NCI-H2029 (cell line): ENCODE measurements at places on chromosomes 11 and 22.

DNA sequence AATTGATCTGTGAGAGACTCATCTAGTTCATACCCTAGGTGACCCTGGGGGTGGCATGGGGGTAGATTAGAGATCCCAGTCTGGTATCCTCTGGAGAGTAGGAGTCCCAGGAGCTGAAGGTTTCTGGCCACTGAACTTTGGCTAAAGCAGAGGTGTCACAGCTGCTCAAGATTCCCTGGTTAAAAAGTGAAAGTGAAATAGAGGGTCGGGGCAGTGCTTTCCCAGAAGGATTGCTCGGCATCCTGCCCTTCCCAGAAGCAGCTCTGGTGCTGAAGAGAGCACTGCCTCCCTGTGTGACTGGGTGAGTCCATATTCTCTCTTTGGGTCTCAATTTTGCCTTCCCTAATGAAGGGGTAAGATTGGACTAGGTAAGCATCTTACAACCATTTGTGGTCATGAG lies 653 bp downstream of the IL18BP start:
- DNase-seq, result peak; percentile 46

GRCh38 chr11:12459865-12460444 lies 82.6 kb downstream of the PARVA start:
- DNase-seq, result no peak

DNA sequence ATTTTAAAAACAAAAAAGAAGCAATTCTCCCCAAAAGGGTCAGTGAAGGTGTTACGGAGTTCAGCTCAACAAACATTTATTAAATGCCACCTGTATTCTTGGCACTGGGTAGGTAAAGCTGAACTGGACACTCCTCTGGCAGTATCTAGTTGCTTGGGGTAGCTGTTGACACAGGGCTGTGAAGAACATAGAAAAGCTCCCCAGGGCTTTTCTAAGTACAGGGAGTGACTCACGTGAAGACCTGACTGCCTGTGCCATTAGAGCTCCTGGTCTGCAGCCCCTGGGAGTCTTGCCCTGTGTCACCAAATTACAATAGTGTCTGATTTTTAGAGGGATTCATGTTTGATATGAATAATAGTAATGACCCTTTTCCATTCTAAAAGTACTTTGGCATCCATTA lies 43.6 kb downstream of the COA4 start:
- no peak for DNase-seq

DNA sequence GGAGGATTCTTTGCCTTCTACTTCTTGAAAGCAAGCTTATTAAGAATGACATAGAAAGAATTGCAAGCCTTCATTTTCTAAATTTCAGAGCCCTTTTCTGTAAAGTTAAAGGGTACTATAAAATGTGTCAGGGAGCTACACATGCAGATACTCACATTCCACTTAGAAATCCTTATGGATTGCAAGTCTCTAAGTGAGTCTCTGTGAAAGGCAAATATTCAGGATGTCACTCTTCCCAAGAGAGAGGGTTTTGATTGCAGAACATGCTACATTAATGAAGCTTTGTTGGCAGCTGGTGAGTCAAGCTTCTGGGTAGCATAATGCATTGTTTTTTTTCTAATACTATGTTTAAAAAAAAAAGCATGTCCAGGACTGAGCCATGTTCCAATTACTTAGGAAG lies 369.2 kb downstream of the DCDC1 start:
- DNase-seq, result no peak

GRCh38 chr22:20246368-20247009 lies 21.6 kb downstream of the RTN4R start:
- no peak for DNase-seq

DNA sequence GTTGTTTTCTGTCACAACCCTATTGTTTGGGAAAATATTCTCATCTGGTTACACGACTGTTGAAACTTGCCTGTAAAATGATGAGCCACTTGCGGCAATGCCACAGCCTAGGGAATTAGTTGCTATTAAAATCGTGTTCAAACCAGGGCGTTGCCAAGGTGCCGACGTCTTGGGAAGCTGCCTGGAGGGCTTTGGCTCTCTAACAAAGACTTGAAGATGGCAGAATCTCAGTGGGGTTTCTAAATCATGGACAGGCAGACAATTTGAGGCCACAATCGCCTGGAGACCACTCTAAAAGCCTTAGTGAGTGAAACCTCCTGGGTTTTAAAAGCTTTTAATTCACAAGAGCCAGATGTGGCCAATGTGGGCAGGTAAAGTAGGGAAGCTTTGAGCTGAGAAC lies 117.2 kb upstream of the BMAL1 start:
- no peak for DNase-seq

DNA sequence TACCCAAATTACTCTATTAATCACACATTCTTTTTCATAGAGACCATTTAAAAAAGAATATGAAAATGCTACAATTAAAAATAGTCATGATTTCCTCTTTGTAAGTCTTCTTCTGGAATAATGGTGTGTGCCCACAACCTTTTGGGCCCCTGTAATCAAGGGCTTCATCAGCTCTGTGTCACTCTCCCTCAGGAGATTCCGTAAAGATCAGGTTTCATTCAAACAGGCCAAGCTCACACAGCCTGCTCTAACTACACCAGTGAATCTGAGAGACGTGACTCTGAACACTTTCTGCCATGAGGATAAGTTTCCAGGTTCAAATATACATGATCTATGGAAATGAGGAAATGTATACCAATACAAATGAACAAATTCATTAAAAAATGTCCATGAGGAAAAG lies 9.5 kb downstream of the DRICH1 start:
- DNase-seq, result no peak

DNA sequence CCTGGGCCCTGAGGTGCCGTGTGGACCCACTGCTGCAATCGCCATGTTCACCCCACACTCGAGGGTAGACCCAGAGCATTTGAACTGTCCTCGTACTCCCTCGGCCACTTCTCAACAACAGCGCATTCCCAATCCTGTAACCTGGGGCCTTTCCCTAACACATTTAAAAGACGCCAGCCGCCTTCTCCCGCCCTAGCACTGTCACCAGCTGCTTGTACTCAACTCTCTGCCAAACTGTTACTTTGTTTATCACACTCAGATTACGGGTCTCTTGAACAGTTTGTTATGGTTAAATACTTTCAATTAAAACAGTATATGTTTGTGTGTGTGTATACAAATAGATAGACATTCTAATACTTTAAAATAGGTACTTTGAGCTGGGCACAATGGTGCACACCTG lies 20.7 kb downstream of the CDKN1C start:
- no peak for DNase-seq

DNA sequence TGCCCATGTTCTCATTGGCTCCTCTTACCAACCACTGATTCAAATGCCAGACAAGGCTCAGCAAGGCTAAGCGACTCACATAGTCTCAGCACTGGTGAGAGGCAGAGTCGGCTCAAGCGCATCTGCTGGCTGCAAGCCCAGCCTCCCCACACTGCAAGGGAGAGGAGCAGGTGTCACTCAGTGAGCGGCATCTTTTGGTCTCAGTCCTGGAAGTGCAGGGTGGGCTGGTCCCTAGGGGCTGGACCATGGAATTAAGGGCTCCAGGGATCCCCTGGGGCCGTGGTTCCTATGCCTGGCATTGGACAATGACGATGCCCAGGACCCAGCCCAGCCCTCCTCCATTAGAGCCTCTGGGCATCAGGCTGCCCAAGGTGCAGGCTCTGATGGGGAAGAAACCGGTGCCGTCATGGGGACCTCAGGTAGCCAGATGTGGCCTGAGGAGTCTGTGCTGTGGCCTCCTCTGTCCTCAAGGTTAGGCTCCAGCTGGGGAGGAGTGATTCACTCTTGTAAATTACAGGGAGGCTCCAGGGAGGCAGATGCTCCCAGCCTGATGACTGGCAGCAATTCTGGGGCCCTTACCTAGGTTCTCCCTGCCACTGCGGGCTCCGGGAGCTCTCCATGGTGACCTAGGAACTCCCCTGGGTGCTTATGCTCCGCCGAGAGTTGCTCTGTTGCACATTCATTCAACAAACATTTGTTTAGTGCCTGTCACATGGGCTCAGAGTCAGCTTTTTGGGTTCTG lies 28.0 kb downstream of the FADS2 start:
- no peak for DNase-seq

- DNase-seq, result no peak
Observed at GRCh38 chr11:7673724-7674434, 579 bp upstream of the CYB5R2 start.

DNA sequence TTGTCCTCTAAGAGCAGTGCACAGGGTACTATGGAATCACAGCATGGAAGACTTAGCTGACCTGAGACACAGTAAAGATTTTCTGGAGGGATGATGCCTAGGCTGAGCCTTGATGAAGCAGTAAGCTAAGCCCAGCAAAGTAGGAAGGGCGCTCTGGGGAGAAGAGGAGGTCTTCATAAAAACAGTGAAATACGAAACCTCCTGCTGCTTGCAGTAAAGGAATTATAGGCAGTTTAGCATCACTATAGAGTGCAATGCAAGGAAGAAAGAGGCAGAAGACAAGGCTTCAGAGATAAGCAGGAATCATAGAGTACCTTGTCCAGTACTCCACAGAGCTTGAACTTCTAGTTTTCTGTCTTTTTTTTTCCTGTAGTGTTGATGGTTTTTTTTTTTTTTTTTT lies 555.7 kb upstream of the CADM1 start:
- no peak for DNase-seq

DNA sequence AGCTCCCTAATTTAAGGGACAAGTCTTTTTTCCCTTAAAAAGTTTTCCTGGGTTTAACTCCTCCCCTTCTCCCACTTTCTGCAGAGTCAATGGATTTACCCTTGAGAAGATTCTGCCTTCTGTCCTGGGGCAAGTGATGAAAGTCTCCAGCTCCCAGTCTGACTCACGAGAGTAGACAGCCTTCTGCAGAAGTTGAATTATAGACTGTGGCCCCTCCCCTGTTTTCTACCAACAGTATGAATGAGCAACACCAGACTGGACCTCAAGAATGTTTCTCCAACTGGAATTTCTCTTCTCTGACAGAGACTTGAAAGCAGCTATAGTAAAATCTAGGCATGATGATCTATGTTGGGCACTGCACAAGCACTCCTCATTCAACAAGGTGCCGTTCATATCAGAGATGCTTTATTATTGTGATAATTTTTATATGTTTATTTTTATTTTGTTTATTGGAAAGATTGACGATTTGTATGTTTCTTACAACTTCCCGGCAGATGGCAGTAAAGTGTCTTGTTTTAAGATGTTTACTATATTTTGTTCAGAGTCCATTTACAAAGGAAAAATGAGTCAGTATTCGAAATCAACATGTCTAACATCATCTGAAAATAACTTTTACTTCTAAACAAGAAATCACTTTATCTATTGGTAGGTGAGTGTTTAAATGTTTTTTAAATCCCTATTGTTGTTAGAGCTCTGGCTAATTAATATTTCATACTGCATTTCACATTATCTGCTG lies 56.6 kb downstream of the LMO2 start:
- DNase-seq, result no peak

- no peak for DNase-seq
Observed at GRCh38 chr11:71931245-71931602, 2.4 kb downstream of the RNF121 start.

DNA sequence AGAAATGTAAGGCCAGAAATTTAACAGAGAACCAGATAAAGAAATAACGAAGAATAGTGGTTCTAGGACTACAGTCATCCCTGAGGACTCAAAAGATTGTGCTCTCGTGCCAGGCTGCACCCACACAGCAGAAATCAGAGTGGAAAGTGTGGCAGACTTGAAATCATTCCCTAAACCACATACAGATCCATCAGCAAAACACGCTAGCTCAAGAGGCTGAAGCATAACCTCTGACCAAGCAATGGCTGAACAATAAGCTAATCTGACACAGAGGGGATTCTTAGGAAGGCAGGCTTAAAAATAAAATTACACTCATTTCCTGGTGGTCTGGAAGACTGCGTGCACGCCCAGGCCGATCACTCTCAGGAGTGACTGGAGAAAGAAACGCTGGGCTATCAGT lies 19.0 kb downstream of the NCF4 start:
- no peak for DNase-seq

GRCh38 chr11:28528217-28528616 lies 420.0 kb downstream of the METTL15 start:
- DNase-seq, result no peak

DNA sequence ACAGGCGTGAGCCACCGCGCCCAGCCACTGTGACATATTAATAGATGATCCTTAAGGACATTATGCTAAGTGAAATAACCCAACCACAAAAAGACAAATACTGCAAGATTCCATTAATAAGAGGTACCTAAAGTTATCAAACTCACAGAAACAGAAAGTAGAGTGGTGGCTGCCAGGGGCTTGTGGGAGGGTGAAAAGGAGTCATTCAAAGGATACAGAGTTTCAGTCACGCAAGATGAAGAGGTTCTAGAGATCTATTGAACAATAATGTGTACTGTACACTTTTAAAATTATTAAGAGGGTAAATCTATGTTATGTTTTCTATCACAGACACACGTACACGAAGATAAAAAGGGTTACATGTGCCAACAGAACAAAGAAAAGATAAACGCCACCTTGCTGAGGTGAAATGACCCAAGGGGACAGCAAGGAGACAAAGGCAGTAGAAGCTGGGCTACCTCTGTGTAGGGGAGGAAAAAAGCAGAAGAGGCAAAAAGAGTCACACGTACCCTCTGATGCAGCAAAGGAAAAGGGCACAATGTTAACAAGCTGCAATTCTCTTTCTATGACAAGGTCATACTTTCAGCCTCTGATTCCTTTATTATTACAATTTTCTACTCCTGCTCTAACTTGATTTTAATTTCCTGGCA lies 65.3 kb downstream of the AMBRA1 start:
- no peak for DNase-seq

DNA sequence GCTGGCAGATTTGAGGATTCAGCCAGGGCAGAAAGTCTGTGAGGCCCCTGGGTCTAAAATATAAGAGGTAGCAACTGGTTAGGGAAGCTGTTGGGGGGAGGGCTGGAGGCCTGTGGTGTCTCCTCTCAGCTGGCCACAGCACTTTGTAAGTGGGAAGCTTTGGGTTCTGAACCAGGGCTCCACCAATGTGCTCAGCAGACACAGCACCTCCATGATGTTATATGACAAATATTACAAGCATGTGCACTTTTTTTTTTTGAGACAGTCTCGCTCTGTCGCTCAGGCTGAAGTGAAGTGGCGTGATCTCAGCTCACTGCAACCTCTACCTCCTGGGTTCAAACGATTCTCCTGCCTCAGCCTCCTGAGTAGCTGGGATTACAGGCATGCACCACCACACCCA lies 8.0 kb downstream of the ARHGAP1 start:
- no peak for DNase-seq

DNA sequence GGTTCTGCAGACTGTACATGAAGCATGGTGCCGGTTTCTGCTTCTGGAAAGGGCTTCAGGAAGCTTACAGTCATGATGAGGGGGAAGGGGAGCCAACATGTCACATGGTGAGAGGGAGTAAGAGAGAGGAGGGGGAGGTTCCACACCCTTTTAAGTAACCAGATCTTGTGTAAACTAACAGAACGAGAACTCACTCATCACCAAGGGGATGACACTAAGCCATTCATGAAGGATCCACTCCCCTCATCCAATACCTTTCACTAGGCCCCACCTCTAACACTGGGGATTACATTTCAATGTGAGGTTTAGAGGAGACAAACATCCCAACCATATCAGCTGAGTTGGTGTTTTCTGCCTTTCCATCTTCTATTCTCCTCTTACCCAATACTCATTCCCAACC lies 83.5 kb downstream of the BDNF start:
- DNase-seq, result no peak

GRCh38 chr11:6411594-6412031 lies 7.3 kb downstream of the APBB1 start:
- no peak for DNase-seq

- DNase-seq, result no peak
Observed at GRCh38 chr11:48148749-48149148, 67.9 kb upstream of the OR4B1 start.
